ENCODE measurements at places on chromosomes 7 and 10. TPM values are rescaled to one million over a fixed set of nuclear protein-coding genes. Genes with fewer than 3 reads are reported as not detected.

DNA sequence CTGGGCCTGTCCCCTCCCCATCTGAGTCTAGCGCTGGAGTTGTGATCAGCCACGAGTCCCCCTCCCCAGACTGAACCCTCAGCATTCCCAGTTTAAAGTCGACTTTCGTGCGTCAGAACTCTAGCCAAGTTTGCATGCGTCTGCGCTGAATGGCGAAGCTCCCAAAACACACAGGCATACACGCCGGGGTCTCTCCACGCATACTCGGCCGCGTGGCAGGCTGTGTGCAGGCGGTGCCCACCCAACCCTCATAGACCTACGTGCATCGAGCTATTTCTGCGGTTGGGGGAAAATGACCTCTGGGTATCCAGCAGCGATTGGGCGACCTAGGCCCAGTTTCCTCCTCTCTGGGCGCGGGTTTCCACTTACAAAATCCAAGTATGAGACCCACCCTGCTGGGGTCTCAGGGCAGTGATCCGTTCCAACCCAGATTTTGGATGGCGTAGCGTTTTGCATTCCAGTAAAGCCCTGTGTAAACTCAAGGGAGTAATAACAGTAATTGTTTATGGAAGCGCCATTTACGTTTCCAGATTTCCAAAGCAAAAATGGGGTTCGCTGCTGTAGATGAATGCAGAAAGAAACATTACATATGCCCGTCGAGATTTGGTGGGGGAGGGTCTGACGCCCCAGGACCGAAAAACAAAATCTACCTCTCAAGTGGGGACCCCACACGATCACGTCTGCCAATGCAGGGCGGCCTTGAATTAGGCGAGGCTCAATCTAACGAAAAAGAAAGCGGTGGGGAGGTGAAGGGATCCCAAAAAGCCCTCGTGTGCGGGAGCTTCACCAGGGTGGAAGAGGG lies 2.0 kb upstream of the HMX3 start:
- DNase-seq, result no peak

BAIAP2L1 gene
- total RNA-seq, result 16.6 TPM

GRCh38 chr7:13904689-13905088 lies 84.8 kb downstream of the ETV1 start:
- DNase-seq, result no peak

MOGAT3 gene
- 0.52 TPM for total RNA-seq

FRMPD2 gene
- not detected for total RNA-seq

GRCh38 chr7:45568536-45569289 lies 5.5 kb upstream of the ADCY1 start:
- peak; percentile 6 for DNase-seq

DNA sequence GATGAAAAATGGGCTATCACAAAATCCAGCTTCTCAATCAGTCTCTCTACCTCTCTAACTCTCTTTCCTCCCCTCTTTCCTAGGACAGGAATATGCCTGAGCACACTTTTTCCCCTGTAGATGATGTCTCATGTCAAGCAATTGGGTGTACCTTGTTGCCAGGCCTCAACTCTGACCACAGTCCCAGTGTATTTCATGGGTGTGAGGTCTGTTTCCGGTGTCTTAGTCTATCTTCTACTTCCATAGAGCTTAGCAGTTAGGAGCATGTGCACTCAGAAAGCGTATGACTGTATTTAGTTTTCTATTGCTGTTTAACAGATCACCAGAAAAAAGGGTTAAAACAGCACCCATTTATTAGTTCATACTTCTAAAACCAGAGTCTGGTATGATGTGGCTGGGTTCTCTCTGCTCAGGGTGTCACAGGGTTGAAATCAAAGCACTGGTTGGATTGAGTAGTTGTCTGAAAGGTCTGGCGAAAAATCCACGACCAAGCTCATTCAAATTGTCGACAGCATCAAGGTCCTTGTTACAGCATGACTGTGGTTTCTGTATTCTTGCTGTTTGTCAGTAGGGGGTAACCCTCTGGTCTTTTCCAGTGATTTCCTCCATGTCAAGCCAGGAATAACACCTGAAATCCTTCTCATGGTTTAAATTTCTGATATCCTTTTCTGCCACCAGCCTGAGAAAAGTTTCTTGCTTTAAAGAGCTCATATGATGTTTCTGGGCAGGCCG lies 130.0 kb downstream of the THSD7A start:
- DNase-seq, result no peak

RBM28 gene
- 24.2 TPM for total RNA-seq

DNA sequence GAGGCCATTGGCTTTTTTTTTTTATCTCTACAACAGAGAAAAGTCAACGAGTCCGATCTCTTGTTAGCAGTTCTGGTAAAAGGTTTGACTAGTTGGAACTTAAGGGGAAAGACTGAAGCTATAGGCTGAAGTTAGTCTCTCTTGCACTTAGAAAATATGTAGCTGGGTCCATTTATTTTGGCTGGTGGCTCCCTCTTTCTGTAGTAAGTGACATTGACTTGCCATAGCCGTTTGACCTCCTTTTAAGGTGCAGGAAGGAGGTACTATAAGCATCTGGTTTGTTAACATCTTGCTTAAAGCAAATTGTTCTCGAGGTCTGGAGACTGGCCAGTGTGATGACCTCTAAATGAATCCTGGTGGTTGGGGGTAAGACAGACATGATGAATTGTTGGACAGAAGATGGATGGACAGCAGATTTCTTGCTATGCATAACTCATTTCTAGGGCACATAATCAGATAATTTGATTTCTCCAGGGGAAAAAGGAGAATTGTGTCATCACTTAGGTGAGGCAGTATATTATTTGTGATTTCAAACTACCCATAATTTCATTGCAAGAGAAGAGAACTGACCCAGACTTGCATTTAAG lies 356.3 kb upstream of the GALNT17 start:
- DNase-seq, result peak; percentile 44

SH2D4B gene
- not detected for total RNA-seq

DNA sequence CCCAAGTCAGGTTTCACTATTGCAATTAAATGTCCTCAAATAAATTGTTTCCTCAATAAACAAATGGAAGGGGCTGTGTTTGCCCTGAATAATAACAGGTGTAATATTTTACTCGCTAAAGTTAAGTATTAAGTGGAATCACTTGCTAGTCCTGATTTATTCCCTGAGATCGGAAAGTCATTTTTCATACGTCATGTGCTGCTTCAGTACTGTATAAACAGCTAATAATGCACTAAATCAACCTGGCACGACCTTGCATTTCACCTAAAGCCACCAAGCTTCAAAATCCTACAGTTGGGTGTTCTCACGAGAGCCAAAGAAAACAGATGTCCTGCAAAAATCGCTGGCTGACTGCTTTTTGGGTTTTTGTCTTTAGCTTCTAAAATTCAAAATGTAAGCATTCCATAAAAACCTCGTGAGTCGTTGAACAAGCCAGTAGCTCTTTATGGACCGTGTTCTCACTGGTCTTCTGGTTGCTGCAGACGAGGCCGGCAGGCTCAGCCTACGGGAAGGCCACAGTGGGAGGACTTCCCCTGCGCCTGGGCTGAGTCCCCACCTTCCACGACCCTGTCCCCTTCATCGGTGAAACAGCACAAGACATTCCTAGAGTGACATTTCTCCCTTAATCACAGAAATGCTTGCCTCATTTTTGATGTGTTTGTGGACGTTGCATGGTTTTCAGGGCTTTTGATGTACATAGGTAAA lies 17.9 kb upstream of the MNX1 start:
- no peak for DNase-seq

TUBGCP2 gene
- total RNA-seq, result 47.1 TPM

DNA sequence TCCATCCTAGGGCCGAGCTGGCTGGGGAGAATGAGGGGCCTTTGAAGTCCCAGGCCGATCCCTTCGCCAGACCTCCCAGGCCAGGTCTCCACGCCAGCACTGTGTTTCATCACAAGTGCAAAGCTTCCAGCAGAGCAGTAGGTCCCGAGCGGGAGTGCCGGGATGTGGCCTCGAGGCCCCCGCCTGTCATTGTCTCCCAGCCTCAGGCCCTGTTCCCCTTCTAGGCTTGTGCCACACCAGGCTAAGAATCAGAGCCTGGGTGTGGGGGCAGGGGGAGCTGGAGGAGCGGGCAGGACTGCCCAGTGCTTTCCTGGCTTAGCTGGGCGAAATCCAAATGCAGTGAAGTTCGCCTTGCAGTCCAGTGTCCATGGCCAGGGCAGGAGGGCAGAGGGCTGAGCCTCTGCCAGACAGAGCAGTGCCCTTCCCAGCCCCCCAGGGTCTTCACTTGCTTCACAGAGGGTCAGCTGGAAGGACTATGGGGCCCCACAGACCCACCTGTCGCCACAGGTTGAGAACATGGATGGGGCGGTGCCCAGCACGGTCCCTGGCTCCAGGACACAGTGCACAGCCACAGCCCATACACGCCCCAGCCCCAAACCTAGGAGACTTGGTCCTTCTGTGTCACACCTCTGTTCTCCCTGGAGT lies 20.2 kb upstream of the PFKFB3 start:
- no peak for DNase-seq

DNA sequence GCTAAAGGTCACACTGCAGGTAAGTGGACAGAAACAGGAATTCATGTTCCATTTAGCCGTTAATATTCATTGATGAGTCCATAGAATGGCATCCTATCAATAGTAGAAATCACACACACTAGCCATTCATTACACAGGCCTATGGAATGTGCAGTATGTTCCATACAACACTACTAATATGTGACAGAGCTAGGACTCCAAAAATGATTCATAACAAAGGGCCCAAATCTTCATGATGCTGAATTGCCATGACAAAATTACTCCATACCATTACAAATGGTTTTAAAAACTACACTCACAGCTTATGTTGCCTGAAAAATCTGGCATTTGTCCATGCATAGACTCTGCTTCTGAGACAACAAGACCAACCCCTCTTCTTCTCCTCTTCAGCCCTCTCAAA lies 549.1 kb downstream of the XPNPEP1 start:
- no peak for DNase-seq

DNA sequence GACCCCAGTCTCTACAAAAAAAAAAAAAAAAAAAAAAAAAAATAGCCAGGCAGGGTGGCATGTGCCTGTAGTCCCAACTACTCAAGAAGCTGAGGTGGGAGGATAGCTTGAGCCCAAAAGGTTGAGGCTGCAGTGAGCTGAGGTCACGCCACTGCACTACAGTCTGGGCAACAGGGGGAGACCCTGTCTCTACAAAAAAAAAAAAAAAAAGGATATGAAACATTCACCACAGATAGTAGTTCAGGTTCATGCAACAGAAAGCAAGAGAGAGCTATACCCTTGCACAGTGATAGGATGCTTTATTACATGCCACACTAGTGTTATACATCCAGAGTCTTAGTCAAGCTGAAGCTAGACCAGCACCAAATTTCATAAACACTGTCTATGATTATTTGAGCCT lies 148.4 kb upstream of the KAT6B start:
- no peak for DNase-seq

MYO3A gene
- total RNA-seq, result 4.8 TPM

- DNase-seq, result peak; percentile 68
These were observed 31.2 kb downstream of the FOXK1 start for GRCh38 chr7:4713183-4713784.

DNA sequence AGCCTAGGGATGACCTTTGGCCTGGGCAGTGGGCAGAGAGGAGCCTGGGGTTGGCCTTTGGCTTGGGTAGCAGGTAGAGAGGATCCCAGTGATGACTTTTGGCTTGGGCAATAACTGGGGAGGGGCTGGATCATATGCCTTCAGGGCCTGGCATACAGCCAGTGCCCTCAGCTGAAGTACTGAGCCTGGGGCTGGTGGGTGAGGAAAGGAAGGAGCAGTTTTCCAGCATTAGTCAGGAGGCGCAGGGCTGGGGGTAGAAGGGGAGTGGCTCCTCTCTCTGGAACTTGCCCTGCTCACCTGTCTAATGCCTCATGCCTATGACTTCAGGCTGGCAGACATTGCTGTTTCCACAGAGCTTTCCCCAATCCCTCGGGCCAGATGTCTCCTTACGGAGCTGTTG lies 15.2 kb upstream of the COMTD1 start:
- no peak for DNase-seq

- no peak for DNase-seq
These were observed 10.1 kb downstream of the PAPOLB start for GRCh38 chr7:4851459-4852422.

- DNase-seq, result no peak
These were observed 20.7 kb upstream of the SPOCK2 start for GRCh38 chr10:72108830-72109635.

- DNase-seq, result no peak
These were observed 50.6 kb downstream of the ZNF438 start for GRCh38 chr10:30980951-30981616.

Measured in H7 (cell line).